ENCODE measurements at places on chromosomes 7 and 10. TPM values are rescaled to one million over a fixed set of nuclear protein-coding genes. Genes with fewer than 3 reads are reported as not detected.

DNA sequence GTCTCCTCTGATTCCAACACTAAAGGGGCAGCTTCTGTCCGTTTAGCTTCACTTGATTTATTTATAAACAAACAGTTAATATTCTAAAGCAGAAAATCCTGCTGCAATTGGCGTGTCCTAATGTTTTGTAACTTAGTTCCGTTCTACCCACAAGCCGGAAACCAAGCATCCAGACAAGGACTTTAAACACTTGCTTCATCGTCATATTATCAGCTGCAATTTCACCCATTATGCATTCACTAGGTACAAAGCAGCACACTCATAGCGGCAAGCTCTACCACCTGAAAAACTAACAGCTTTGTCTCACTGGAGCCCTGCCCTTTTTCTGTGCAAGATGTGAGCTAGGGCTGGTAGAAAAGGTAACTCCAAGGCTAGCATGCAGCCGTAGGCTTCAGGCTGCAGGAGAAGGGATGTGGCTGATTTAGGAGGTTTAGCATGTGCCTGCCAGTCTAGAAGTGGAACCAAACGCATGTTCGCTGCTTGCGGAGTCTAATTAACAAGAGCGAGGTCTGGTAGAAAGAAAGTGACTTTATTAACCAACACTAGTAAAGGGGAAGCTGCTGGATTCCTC is 43.7 kb upstream of the BPGM start:
- H3K27ac ChIP-seq = peak overlapping the region; percentile 19
- DNase-seq = peak; percentile 79
- H3K4me3 ChIP-seq = no peak overlapping the region
- no peaks in the 10 kb centered on the region for H3K4me1 ChIP-seq

- no peaks in the 10 kb centered on the region for H3K4me1 ChIP-seq
- H3K27me3 ChIP-seq = peaks cover 21% of the 10 kb centered on the region
- DNase-seq = no peak
- H3K4me3 ChIP-seq = no peak overlapping the region
These were observed 1.0 kb upstream of the CRTAC1 start for GRCh38 chr10:98031440-98031839.

GRCh38 chr7:42570944-42571343 is 333.9 kb upstream of the GLI3 start:
- no peaks in the 10 kb centered on the region for H3K4me1 ChIP-seq
- H3K27ac ChIP-seq = no peak overlapping the region
- DNase-seq = no peak
- H3K36me3 ChIP-seq = no peaks in the 10 kb centered on the region
- no peak overlapping the region for H3K4me3 ChIP-seq
- H3K27me3 ChIP-seq = no peaks in the 10 kb centered on the region

DNA sequence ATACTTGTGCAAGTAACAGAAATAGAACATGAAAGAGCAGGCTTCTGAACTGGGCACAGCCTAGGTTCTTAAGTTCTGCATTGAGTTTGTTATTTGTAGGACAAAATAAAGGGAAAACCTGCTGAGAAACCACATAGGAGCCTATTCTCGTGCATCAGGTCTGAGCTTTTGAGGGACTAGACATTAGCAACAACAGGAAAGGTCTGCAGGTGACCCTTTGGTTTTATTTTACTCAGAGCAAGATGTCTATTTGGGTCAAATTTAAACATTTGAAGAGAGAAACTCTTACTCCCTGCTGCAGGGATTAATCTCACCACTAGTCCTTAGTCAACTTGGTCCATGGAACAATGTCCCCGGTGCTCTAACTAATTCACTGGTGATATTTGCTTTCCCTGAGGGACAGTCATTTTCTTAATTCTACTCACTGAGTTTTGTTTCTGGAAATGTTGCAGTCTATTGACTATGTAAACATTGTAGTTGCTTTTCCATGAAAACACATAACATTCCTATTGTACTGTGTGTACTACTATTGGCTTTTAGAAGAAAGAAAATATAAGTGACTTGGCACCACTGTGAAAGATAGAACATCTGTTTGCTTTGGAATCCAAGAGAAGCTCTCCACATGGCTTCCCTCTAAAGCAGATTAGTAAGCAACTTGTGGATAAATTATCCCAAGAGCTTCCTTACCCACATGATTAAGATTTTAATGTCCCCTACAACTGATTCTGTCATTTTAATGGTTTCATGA is 108.2 kb downstream of the CHRM2 start:
- no peak overlapping the region for H3K4me3 ChIP-seq
- no peaks in the 10 kb centered on the region for H3K36me3 ChIP-seq
- no peaks in the 10 kb centered on the region for H3K4me1 ChIP-seq
- H3K27me3 ChIP-seq = no peaks in the 10 kb centered on the region

DNA sequence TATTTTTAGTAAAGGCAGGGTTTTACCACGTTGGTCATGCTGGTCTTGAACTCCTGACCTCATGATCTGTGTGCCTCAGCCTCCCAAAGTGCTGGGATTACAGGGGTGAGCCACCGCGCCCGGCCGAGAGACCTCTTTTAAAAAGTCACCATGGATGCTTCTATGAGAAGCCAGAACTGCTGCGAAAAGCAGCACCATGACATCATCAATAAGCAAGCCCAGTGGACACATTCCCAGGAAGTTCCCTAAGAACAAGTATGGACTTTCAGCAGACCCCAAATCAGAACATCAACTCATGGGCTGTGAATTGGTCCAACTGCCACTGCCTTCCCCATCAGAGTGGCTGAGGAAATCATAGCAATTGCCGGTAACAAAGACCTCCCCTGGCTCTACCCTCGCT is 93.4 kb downstream of the PLXNA4 start:
- H3K36me3 ChIP-seq = no peaks in the 10 kb centered on the region
- peaks cover 14% of the 10 kb centered on the region for H3K4me1 ChIP-seq
- DNase-seq = no peak
- peaks cover 11% of the 10 kb centered on the region for H3K27me3 ChIP-seq
- H3K27ac ChIP-seq = no peak overlapping the region

CDNF gene
- 3.9 TPM for polyA plus RNA-seq

MCM10 gene
- polyA plus RNA-seq = 0.22 TPM
